ENCODE measurements at places on chromosomes 6 and 20.

DNA sequence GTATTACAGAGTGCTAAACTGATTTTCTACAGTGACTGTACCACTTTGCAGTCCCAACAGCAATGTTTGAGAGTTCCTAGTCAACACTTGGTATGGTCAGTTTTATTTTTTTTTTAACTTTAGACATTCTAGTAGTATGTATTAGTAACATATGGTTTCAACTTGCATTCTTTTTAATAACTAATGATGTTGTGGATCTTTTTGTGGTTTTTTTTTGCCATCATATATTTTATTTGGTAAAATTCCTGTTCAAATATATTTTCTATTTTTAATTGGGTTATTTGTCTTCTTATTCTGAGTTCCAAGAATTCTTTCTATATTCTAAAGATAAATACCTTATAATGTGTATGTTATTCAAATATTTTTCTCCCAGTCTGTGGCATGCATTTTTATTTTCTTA is 189.4 kb upstream of the ECI2 start:
- DNase-seq = no peak

GRCh38 chr6:1216488-1216974 is 95.4 kb upstream of the FOXQ1 start:
- DNase-seq = no peak

DNA sequence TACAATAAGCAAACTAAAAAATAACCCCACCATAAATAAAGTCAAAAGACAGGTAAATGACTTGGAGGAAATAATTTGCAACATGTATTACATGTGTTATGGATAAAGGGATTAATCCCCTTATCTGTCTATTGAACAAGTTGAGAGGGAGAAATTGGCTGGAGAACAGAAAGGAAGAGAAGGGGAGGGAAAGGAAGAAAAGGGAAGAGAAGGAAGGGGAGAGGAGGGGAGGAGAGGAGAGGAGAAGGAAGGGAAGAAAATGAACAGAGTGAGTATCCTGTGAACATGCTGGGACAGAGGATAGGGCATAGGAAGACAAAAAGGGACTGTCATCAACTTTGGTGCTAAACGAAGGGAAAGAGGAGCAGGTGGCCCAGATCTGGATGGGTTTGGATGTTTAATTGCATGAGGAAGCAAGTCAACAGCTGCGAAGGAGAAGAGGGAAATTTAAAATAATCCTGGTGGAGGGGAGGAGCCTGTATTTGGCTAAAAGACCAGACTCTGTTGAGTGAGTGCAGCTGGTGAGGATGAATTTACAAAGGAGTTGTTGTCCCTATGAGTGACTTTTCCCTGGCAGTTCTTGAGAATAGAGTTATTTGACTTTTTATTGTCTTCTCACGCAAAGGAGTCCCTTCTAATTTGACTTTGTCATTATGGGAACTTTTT is 14.2 kb upstream of the SHLD1 start:
- DNase-seq = no peak

DNA sequence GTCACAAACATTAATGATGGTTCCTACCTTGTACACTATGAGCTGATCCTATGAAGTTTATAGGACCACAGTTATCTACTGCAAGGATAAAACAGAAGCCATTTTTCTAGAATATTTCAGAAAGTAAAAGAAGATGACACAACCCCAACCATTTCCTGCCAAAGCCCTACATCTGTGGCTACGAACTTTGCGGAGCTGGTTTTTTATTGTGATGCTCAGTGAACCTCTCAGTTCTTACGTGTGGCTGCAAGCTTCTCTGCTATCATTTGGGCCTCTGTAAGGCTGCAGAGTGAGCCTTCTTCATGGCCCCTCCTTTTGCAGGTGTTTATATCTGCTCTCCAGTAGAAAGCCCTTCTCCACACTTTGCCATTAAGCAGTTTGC is 17.8 kb upstream of the TAGAP start:
- no peak for DNase-seq

DNA sequence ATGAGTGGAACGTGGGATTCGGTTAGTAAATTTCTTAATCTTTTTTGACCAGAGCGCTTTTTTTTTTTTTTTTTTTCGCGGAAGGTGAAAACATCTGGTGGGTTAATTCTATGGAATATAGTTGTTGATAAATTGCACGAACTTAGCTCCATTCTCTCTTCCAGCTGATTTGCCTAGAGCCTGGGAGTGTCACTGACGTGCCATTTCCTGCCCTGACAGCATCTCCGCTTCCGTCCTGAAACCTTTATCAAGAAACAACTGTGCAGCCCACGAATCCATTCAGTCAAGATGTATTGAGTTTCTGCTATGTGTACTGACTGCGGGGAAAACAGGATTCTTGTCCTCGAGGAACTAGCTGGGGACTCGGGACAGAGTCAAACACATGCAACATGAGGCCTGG is 59.5 kb upstream of the TGM3 start:
- no peak for DNase-seq

DNA sequence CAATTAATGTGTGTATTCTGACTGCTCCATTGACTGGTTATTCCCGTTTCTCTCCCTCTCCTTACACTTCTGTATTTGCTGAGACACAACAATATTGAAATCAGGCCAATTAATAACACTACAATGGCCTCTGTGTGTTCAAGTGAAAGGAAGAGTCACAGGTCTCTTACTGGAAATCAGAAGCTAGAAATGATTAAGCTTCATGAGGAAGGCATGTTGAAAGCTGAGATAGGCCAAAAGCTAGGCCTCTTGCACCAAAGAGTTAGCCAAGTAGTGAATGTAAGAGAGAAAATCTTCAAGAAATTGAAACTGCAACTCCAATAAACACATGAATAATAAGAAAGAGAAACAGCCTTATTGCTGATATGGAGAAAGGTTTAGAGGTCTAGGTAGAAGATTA is 489.5 kb upstream of the CITED2 start:
- DNase-seq = no peak

Measured in activated CD8-positive, alpha-beta memory T cell treated with anti-CD3 and anti-CD28 coated beads for 4 hours (primary cell).